D721Med (cell line): ENCODE measurements at places on chromosomes 1 and 21.

DNA sequence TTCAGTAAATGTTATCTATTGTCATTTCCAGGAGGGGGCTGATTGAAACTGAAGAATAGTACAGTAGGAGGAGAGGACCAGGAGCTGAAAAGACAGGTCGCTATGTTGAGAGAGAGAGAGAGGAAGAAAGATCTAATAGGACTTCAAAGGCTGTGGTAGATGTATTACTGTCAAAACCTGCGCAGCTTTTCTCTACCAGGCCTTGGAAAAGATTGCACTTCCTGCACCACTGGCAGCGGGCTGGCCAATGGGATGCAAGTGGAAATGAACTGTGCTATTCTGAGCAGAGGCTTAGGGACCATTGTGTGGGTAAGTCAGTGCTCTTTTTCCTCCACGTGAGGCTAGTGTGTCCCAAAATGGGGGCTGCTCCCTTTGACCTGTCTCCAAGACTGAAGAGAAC is 47.1 kb downstream of the MDM4 start:
- no peak for DNase-seq

GRCh38 chr1:94654031-94654430 is 112.5 kb upstream of the F3 start:
- DNase-seq = no peak

GRCh38 chr1:226814751-226815537 is 55.5 kb upstream of the PSEN2 start:
- DNase-seq = no peak

- no peak for DNase-seq
These were observed 20.6 kb upstream of the PRELP start for GRCh38 chr1:203454986-203455471.

GRCh38 chr1:161182214-161182613 is 4.9 kb upstream of the B4GALT3 start:
- no peak for DNase-seq

GRCh38 chr21:31660591-31660990 is 1.1 kb downstream of the SOD1 start:
- DNase-seq = no peak

DNA sequence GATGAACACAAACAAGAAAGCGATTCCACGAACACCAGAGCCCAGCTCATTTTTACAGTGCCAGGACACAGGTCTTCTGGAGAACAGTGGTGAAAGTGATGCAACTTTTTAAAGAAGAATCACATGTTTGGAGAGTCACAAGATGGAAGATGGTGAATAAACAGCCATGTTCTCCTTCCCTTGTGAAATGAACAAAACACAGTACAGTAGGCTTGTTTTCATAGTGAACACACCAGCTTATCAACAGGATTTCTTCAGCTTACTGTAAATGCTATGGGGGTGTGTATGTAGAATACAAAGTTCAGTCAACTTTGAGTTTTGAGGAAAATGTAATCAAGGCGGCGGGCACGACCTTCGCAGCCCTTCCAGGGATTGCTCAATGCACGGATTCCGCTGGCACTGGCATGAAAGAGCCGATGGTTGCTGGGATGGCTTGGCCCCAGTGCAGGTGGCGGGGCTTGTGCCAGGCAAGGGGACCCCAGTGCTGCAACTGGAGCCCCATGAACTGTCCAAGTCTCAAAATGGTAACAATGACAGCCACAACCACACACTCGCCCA is 9.7 kb downstream of the TMPRSS3 start:
- no peak for DNase-seq

GRCh38 chr21:45607021-45607908 is 36.3 kb upstream of the PCBP3 start:
- no peak for DNase-seq

DNA sequence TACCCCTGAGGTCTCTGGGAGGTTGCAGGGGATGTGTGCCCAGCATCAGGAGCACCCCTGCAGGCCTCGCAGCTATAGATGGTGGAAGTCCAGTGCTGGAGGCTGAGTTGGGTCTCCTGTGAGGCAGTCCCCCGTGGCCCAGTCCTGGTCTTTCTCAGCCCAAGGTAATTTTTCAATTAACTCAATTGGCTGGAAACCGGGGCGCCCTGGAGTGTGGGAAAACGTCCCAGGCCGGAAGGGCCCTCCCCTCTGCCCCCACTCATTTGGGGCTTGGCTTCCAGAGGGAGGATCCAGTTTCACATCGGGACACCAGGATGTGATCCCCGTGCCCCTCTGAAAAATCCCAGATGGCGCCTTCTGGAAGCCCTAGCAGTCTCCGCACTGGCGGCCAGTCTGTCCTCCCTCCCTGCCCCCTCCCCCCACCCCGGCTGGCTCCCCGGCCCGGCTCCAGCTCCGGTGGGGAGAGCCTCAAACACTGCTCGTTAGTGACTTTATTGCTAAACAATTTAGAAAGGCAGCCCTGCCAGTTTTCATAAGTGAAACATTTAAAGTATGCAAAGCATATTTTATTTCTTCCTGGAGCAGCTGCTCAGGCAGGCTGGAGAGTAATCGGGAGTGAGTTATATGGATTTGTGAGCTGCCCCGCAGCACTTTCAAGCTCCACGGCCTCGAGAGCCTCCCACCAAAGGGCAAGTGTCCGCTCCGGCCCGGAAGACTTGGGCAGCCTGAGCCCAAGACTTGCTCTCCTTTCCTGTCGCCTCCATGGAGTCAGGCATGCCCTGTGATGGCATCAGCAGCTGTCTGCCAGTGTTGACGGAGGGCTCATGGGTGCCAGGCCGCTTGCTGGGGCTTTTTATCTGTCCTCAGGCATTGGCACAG is 208.2 kb upstream of the TMEM51 start:
- no peak for DNase-seq

GRCh38 chr1:21704145-21704544 is 35.0 kb upstream of the RAP1GAP start:
- no peak for DNase-seq

DNA sequence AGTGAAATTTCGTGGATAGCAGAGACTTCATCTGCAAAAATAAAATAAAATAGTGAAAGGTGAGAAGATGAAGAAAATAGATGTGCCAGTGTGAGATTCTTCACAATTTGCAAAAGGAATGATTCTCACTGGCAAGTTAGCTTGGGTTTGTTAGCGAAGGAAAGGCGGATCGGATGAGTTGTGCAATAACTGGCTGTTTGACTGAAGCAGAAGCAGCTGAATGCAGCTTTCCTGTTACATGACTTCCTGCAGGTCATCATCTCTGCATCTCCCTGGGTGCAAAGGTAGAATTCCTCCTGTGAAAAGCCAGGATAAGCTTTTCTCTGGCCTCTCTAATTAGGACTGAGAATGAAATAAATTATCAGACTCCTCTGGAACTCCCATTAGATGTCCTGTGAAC is 263.1 kb upstream of the CHRM3 start:
- no peak for DNase-seq

DNA sequence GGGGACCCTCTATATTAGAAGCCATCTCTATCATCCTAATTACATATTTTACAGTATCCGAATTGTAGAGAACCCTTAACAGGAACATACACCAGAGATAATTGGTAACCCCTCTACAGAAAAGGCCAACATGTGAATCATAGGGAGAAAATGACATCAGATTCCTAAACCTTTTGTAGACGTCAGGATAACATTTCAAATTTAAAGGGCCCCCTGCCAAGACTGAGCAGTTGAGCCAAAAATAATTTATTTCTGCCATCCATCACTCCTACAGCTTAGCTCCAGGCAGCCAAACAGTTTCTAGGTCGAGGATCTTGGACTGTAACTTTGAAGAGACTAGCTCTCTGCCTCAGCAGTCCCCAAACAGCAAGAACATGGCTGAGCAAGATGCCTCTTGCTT is 21.2 kb downstream of the ZNF697 start:
- DNase-seq = no peak

GRCh38 chr1:67540733-67541125 is 110.5 kb upstream of the SERBP1 start:
- no peak for DNase-seq

GRCh38 chr1:53196017-53196484 is 573 bp upstream of the CPT2 start:
- no peak for DNase-seq

DNA sequence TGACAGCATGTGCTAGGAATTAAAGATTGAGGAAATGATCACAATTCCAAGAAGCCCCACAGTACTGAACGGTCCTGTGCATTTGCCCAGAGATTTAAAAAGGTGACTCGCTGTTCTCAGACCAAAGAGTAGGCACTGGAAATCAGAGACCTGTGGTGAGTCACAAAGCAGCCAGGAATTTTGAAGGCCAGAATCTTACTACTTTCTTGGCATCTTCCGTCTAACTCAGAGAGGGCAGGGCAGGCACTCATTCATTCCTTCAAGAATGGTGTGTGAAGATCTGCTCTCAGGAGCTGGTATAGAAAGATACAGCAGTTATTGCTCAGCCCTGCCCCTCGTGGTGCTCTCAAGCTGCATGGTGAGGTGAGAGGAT is 57.9 kb downstream of the BRINP2 start:
- DNase-seq = no peak

GRCh38 chr1:229452956-229453801 is 19.3 kb upstream of the ACTA1 start:
- no peak for DNase-seq

- no peak for DNase-seq
These were observed 74.6 kb upstream of the PDC start for GRCh38 chr1:186535388-186536133.

GRCh38 chr1:228852024-228852423 is 116.7 kb downstream of the RHOU start:
- DNase-seq = no peak

DNA sequence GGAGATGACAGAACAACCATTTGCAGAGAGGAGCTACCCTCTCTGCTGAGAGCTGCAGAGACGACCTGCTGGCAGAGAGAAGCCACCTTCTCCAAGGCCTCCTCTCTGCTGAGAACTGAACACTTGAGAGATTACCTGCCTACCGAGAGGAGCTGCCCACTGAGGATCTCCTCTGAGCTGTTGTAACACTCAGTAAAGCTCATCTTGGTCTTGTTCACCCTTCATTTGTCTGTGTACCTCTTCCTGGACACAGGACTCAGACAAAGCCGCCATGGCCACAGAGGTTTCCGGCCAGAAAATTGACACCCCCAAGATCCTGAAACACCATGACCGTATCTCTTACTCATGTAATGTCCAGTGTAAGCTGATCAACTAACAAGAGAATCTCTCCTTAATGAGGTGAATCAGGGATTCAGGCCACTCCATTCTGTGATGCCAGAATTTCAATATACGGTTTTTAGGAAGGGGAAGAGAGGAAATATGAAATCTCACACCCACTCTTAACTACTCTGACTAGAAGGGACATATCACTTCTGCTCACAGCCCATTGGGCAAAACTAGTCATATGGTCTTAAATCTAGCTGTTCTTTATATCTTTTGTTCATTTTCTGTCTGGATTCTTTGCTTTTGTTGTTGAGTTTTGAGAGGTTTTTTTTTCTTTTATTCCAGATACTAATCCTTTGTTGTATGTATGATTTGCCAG is 83.8 kb downstream of the RHOU start:
- DNase-seq = no peak

GRCh38 chr1:226604560-226605317 is 56.2 kb downstream of the STUM start:
- no peak for DNase-seq

- no peak for DNase-seq
These were observed 96.9 kb upstream of the SGIP1 start for GRCh38 chr1:66437136-66437401.

DNA sequence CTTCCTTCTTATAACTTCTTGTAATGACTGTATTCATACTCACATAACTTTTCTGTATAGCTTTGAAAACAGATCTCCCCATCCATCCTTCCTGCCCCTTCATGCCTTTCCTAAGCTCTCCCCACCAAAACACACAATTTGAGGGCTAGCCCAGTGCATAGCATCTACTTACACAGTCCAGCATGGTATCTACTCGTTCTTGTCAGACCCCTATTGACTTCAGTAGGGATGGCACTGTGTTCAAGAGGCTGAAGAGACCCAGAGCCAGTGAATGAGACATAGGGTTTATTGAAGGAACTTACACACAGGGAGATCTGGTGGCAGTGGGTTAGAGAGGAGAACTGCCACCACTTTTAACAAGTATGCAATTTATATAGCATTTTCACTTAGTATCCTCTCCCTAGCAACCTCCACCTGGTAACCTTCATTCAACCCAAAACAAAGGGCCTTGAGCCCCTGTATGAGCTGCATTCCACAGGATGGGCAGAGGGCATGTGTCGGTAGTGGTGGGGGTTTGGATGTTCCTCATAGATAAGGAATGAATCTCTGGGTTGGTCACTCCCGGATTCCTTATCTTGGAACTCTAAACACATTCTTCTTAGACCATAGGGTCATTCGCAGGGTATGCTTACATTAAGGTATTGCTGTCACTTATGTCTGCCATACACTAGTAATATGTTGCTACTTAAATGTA is 64.9 kb upstream of the GNG12 start:
- no peak for DNase-seq

GRCh38 chr1:17805869-17806684 is 50.9 kb downstream of the ACTL8 start:
- DNase-seq = no peak

DNA sequence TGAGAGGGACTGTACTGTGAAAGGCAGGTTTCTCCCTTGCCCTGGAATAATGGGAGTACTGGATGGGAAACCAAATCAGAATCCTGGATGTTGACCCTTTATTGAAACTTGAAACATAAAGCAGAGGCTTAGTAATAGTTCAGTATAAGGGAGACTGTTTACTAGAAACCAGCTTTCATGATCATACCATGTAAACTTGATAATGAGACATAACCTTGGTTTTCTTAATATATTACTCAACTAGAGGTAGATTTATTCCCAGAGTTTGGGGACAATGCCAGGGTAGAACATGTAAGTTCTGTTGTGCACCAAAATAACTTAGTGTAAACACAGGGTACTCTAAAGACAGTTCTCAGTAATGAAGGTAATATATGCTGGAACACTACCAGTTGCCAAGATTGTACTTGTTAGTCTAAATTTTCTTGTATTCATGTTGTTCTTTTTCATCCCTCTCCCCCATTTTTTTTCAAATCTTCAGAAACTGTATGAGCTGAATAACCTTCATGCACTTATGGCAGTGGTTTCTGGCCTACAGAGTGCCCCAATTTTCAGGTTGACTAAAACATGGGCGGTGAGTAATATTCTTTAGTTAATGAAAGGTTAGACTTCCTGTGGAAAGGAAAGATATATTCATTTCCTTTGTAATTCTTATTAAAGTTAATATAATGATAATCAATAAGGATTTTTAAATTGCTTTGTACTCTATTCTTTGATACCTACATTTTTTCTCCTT is 49.6 kb downstream of the ANGPTL1 start:
- no peak for DNase-seq

- DNase-seq = no peak
These were observed 44.4 kb upstream of the RABGAP1L start for GRCh38 chr1:174114788-174115448.

GRCh38 chr1:91894036-91894761 is 8.2 kb upstream of the TGFBR3 start:
- no peak for DNase-seq

- DNase-seq = no peak
These were observed 71.2 kb downstream of the LHX4 start for GRCh38 chr1:180301135-180301742.

GRCh38 chr1:174222166-174222949 is 63.0 kb downstream of the RABGAP1L start:
- no peak for DNase-seq

- no peak for DNase-seq
These were observed 38.3 kb downstream of the GALNT2 start for GRCh38 chr1:230105245-230105753.

- DNase-seq = no peak
These were observed 41.8 kb downstream of the FNBP1L start for GRCh38 chr1:93489756-93490155.

GRCh38 chr1:119288751-119289150 is 79.8 kb upstream of the HAO2 start:
- no peak for DNase-seq
